ENCODE measurements at places on chromosomes 2 and 18.

GRCh38 chr18:5395860-5396448 lies 100.4 kb upstream of the ZBTB14 start:
- DNase-seq = no peak

GRCh38 chr2:205758500-205758899 lies 76.2 kb downstream of the NRP2 start:
- DNase-seq = no peak

- no peak for DNase-seq
Observed at GRCh38 chr2:61759718-61760117, 94.1 kb downstream of the FAM161A start.

DNA sequence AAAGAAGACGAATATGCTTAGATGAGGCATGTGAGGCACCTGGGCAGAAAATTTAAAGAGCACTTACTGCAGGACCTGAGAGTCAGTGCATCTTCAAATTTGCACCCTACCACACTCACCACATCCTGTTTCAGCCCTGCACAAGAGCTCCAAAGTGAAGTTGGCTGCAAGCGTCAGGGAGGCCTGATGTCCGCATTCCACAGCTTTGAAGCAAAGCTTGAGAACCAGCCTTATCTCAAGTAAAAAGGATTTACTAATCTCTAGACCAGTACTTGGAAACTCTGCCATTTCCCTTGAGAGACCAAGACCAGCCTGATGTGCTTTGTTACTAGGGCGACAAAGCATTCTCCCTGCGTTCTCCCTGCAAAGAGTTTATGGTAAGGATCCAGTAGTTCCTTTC lies 3.4 kb upstream of the ASNSD1 start:
- no peak for DNase-seq

- no peak for DNase-seq
Observed at GRCh38 chr2:22694300-22694699, 690.7 kb upstream of the KLHL29 start.

- DNase-seq = no peak
Observed at GRCh38 chr2:42504364-42505230, 10.8 kb upstream of the KCNG3 start.

- no peak for DNase-seq
Observed at GRCh38 chr18:55128437-55128836, 169.2 kb upstream of the CCDC68 start.

DNA sequence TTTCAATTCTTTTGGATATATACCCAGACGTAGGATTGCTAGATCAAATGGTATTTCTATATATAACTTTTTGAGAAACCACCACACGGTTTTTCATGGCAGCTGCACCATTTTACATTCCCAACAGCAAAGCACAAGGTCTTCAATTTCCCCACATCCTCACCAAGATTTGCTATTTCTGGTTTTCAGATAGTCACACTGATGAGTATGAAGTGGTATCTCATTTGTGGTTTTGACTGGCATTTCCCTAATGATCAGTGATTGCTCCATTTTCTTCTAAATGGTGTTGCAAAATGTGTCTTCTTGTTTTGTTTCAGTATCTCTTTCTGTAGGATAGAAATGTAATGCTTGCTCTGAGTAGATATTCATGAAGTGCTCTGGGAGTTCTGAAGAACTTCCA lies 52.0 kb downstream of the ANKRD44 start:
- no peak for DNase-seq

GRCh38 chr2:231554748-231555545 lies 24.7 kb upstream of the NMUR1 start:
- DNase-seq = no peak

DNA sequence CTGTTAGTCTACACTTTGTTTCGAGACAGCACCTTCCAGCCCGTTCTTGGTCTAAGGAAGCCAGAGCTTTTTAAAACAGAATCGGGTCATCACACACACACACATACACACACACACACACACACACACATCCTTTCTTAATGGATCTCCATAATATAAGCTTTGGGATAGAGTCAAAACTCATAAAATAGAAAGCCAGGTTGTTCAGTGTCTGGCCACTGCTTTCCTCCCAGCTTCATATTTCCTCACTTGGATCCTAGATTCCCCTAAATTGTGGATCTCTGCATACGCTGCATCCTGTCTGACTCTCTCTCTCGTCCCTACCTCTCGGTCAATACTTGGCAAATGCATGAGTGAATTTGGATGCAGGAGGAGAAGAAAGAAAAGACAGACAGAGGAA lies 120.5 kb upstream of the SLC14A2 start:
- DNase-seq = no peak

DNA sequence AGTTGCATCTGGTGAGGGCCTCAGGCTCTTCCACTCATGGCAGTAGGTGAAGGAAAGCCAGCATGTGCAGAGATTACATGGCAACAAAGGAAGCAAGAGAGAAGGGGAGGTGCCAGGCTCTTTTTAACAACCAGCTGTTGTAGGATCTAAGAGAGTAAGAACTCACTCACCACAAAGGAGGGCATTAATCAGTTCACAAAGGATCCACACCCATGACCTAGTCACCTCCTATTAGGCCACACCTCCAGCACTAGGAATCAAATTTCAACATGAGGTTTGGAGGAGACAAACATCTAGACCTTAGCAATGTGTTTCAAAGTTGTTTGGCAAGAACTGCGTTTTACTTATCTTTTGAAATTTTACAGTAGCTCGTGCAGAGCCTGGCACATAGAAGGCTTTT lies 20.5 kb upstream of the REG3A start:
- DNase-seq = no peak

DNA sequence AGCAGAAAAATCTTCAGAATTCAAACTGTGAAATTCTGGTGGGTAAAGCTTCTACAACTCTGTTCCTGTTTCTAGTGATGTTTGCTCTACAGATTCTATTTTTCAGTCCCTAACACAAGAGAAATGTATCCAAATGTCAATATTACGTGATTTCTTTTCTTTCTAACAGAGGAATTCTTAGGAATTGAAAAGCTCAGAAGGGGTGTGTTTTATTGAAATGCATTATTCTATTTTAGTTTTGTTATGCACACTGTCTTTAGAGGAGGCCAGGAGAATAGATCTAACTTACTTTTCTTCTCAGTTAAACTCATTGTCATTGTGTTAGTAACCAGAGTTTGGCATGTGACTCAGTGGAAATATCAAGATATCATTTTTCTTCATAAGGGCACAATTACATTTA lies 62.4 kb downstream of the MTX2 start:
- no peak for DNase-seq
